ENCODE measurements at places on chromosomes 1 and 21. TPM values are rescaled to one million over a fixed set of nuclear protein-coding genes. Genes with fewer than 3 reads are reported as not detected.
A peak's percentile ranks its signal among the peaks of the same experiment; 100 is the strongest.

- no peak for DNase-seq
- H3K27me3 ChIP-seq = no peaks in the 10 kb centered on the region
- no peak overlapping the region for H3K4me3 ChIP-seq
- H3K36me3 ChIP-seq = no peaks in the 10 kb centered on the region
- H3K27ac ChIP-seq = no peak overlapping the region
Observed at GRCh38 chr1:117708323-117709248, 102.7 kb downstream of the TENT5C start.

DNA sequence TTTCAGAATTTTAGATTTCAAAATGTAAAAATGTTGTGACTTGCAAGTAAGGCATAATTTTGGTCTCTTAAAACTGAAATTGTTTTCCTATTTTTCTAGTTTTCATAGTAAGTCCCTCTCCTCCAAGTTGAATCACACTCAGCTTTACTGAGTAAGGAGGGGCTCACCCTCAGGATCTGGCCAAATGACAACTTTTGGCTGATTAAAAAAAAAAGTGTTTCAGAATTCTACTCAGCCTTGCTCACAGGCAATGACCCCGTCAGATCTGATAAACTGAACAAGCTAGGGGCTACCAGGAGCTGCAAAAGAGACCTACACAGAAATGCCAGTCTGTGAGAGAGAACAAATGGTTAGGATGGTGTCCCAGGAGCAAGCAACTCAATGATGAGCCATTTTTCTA is 159.8 kb downstream of the PBX1 start:
- H3K27ac ChIP-seq = peak overlapping the region; percentile 78
- no peaks in the 10 kb centered on the region for H3K36me3 ChIP-seq
- no peaks in the 10 kb centered on the region for H3K27me3 ChIP-seq
- peaks cover 86% of the 10 kb centered on the region for H3K4me1 ChIP-seq

DNA sequence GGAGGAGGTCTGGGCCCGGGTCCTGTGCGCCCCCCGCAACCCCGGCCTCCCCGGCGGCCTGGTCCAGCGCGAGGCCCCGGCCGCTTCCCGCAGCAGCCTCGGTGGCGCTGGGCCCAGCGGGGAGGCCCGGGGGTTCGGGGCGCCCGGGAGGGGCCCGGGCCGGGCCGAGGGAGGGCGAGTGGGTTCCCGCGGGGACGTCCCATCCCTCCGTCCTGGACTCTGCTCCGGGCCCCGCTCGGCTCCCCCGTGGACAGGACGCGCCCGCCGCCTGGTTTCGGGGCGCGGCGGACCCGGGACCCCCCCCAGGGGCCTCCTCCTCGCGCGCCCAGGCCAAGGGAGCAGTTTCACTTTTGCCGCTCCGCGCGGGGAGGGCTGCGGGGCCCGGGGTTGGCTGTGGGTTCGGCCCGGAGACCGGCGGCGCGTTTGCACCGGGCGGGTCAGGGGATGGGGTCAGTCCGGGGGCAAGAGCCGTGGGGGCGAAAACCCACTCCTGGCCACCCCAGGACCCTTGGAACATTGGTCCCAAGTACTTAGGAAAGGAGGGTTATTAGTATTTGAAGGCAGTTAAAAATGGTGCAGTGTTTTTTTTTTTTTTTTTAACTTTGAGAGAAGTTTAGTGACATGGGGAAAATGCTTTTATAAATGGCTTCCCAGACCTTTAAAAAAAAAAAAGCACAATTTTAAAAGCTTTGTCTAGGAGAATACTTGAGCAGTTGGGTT is 677 bp downstream of the AGPAT3 start:
- H3K4me3 ChIP-seq = peak overlapping the region; percentile 79
- H3K36me3 ChIP-seq = no peaks in the 10 kb centered on the region
- peak overlapping the region; percentile 71 for H3K27ac ChIP-seq
- H3K4me1 ChIP-seq = peaks cover 26% of the 10 kb centered on the region
- DNase-seq = peak; percentile 35

- H3K27ac ChIP-seq = peak within 1 kb of the TSS; percentile 84
- H3K4me1 ChIP-seq = peaks cover 18% of the 10 kb centered on the region
- H3K27me3 ChIP-seq = no peaks in the 10 kb centered on the region
- H3K4me3 ChIP-seq = no peak within 1 kb of the TSS
- H3K36me3 ChIP-seq = no peaks in the 10 kb centered on the region
- peak; percentile 86 for DNase-seq
Observed at GRCh38 chr1:18480315-18481189, at the start of gene KLHDC7A. KLHDC7A (plus strand) TSS chr1:18480930; CDS start chr1:18480982, 52 bp downstream.

- no peak for DNase-seq
- no peaks in the 10 kb centered on the region for H3K4me1 ChIP-seq
- no peaks in the 10 kb centered on the region for H3K27me3 ChIP-seq
- no peak overlapping the region for H3K4me3 ChIP-seq
- no peaks in the 10 kb centered on the region for H3K36me3 ChIP-seq
Observed at GRCh38 chr1:40594187-40594531, 62.7 kb downstream of the ZNF684 start.

DNA sequence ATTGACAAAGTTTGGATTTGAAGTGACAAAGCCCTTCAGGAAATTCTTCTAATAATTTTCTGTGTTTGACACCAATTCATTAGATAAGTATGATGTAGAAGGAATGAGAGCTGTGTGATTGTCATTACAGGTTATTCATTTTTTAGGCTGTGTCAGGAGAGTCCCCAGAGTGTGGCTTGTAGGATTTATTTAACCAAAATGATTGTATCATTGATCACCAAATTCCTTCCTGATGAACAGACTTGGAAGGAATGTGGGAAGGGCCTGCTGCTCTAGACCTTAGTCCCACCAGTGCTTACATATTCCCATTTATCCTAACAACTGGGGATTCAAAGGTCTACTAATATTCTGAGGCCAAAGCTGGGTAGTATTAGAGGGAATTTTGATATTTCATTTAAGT is 383.3 kb upstream of the KAZN start:
- H3K36me3 ChIP-seq = no peaks in the 10 kb centered on the region
- H3K4me3 ChIP-seq = no peak overlapping the region
- no peaks in the 10 kb centered on the region for H3K4me1 ChIP-seq
- no peak for DNase-seq
- H3K27me3 ChIP-seq = no peaks in the 10 kb centered on the region

OR2L8 gene
- not detected for total RNA-seq

DNA sequence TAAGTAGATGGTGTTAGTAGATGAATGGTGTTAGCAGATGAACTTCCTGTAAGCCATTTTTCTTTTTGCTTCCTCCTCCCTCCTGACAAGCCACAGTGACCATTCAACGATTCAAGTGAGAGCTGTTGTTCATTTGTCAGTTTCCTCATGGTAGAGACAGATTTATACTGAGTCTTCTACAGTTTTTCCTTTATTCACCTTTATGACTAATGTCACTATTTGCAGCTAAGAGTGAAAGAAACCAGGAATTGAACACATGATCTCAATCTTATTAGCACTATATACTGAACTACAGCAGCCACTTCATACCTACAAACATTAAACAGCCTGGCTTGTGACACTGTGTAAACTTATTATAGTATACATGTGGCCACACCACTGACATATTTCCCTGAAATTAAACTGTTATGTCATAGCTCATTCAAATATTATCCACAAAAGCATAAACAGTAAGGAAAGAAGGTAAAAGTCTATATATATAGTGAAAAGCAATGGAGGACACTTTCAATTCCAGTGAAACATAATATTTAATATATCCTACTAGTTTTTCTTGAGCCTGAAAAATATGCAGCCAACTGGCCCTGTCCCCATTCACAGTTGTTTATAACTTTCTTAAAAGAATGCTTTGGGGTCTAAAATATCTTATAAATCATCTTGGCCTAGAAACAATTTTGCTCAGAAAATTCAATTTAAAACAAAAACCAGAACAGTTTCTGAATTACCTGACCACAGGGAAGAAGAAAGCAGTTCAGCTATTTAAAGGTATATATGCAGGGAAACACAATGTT is 566.9 kb upstream of the ZRANB2 start:
- H3K27me3 ChIP-seq = no peaks in the 10 kb centered on the region
- no peak overlapping the region for H3K27ac ChIP-seq
- no peaks in the 10 kb centered on the region for H3K36me3 ChIP-seq
- H3K4me3 ChIP-seq = no peak overlapping the region
- DNase-seq = no peak

DNA sequence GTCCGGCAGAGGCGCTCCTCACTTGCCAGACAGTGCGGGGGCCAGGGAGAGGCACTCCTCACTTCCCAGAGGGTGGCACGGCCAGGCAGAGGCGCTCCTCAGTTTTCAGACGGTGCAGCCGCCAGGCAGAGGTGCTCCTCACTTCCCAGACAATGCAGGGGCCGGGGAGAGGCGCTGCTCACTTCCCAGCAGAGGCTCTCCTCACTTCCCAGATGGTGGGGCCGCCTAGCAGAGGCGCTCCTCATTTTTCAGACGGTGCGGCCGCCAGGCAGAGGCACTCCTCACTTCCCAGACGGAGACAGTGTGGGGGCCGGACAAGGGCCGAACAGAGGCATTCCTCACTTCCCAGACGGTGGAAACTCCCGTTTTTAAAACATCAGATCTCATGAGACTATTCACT is 238.4 kb upstream of the CACYBP start:
- DNase-seq = no peak
- H3K27me3 ChIP-seq = no peaks in the 10 kb centered on the region
- no peak overlapping the region for H3K4me3 ChIP-seq
- H3K27ac ChIP-seq = no peak overlapping the region

PSRC1 gene
- 0.08 TPM for total RNA-seq

GSTM5 gene
- total RNA-seq = 0.94 TPM

DNA sequence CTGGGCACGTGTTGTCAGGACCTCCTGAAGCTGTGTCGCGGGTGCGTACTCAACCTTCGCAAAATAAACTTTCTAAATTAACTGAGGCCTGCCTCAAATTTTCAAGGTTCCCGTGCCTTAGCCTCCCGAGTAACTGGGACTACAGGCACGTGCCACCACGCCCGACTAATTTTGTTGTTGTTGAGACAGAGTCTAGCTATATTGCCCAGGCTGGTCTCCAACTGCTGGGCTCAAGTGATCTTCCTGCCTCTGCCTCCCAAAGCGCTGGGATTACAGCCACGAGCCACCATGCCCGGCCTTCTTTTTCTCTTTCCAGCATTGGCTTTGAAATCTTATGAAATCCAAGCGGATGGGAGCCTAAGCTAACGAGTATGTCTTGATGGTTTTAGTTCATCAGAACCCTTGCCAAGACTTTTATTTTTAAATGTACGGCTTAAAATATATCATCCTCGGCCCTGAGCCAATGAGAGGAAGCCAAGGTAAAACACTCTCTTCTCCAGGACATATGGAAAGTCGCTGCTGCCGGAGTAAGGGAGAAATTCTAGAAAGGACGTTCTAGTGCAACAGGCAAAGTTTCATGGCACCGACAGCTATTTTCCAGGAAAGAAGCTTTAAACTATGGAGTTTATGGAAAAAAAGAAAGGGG is 12.7 kb upstream of the ERVH48-1 start:
- H3K36me3 ChIP-seq = no peaks in the 10 kb centered on the region
- H3K27ac ChIP-seq = no peak overlapping the region
- H3K27me3 ChIP-seq = no peaks in the 10 kb centered on the region
- peak; percentile 6 for DNase-seq
- H3K4me3 ChIP-seq = no peak overlapping the region

GBP6 gene
- not detected for total RNA-seq

DNA sequence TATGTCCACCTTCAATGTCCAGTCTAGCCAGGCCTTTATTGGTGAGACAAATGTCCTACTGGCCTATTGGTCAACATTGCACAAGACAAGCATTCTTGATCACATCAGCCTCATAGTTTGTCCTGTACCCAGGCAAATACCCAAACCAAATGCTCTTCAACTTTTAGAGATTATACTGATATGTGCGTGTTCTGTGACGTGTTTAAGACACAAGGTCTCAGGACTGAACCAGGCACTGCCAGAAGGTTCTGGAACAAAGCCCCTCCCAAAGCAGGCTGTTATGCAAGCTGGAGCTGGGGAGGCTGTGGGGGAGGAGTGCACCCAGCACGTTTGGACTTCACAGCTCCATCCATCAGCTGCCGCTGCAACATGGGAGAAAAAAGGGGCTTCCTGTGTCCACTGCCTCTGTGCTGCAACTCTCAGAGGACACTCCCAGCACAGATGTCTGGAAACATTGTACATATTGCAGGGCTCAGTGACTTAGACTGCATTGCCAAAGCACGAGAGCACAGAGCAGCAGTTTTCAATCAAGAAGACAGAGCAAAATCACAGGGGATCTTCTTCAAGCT is 45.9 kb downstream of the NID1 start:
- H3K36me3 ChIP-seq = no peaks in the 10 kb centered on the region
- no peak overlapping the region for H3K27ac ChIP-seq
- no peak for DNase-seq
- no peaks in the 10 kb centered on the region for H3K4me1 ChIP-seq
- H3K4me3 ChIP-seq = no peak overlapping the region

TMEM81 gene
- 1.2 TPM for total RNA-seq

DNA sequence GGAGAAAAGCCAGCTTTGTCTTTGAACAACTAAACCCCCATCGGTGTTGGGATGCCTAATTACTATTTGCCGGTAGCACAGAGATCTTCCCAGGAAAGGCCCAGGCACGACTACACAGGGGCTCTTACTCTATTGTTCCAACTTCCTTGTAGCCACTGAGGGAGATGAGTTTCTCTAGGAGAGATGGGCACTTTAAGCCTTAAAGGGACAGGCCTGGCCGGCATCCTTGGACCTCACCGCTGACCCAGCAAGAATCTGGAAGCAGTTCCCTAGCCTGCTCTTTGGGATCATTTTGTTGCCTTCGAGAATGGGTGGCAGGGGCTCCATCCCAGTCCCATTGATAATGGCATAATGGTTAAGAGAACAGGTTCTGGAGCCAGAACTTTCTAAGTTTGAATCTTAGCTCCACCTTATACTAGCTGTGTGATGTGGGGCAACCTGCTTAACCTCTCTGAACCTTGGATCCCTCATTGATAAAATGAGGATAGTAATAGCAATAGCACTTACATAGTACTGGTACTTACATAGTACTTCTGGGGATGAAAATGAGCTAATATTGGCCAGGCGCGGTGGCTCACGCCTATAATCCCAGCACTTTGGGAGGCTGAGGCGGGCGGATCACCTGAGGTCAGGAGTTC is 239.1 kb upstream of the TMEM51 start:
- no peak overlapping the region for H3K27ac ChIP-seq
- no peak overlapping the region for H3K4me3 ChIP-seq
- no peaks in the 10 kb centered on the region for H3K4me1 ChIP-seq

GRCh38 chr1:238052496-238053266 is 162.0 kb upstream of the ZP4 start:
- no peaks in the 10 kb centered on the region for H3K4me1 ChIP-seq
- DNase-seq = no peak
- no peaks in the 10 kb centered on the region for H3K27me3 ChIP-seq
- H3K36me3 ChIP-seq = no peaks in the 10 kb centered on the region
- no peak overlapping the region for H3K4me3 ChIP-seq
